ENCODE measurements at places on chromosomes 12 and 14. TPM values are rescaled to one million over a fixed set of nuclear protein-coding genes. Genes with fewer than 3 reads are reported as not detected.

Gene TC2N
- total RNA-seq, result 10.4 TPM

Gene RASSF8
- total RNA-seq, result 0.70 TPM

Gene SVOP
- not detected for total RNA-seq

Gene KRT73
- not detected for total RNA-seq

Gene B3GNT4
- total RNA-seq, result not detected

Gene SLC8A3
- total RNA-seq, result 0.07 TPM

Gene ZDHHC22
- total RNA-seq, result 0.12 TPM

Gene ANAPC7
- total RNA-seq, result 68.8 TPM

Gene KCNK13
- total RNA-seq, result not detected

Gene OR6C3
- not detected for total RNA-seq

Gene CLEC4C
- 0.39 TPM for total RNA-seq

Gene PLEKHH1
- total RNA-seq, result 0.15 TPM

Gene SRRM4
- total RNA-seq, result not detected

Gene ACOT6
- total RNA-seq, result not detected

Gene CCDC196
- total RNA-seq, result not detected

Gene INHBE
- total RNA-seq, result not detected

Gene MYH6
- total RNA-seq, result not detected

Gene POLE
- 62.0 TPM for total RNA-seq

Gene SLC25A47
- total RNA-seq, result not detected

Gene TAS2R50
- total RNA-seq, result 2.0 TPM

Gene FBLN5
- total RNA-seq, result 0.37 TPM

Gene NKX2-1
- total RNA-seq, result not detected

Gene LTBP2
- 0.22 TPM for total RNA-seq

Gene CACNA1C
- total RNA-seq, result 0.10 TPM

Gene CLEC14A
- not detected for total RNA-seq

Gene BDKRB1
- not detected for total RNA-seq

Gene IRAK4
- total RNA-seq, result 52.7 TPM

Gene MLXIP
- 94.5 TPM for total RNA-seq

Gene NAV3
- total RNA-seq, result not detected

Gene GPR137C
- 0.67 TPM for total RNA-seq

Gene ARHGEF40
- total RNA-seq, result 1.7 TPM

Gene GALNT4
- 8.3 TPM for total RNA-seq

Gene KCNH3
- 0.54 TPM for total RNA-seq

Gene PROX2
- total RNA-seq, result not detected

Gene KRT2
- not detected for total RNA-seq

Gene GPRC5D
- total RNA-seq, result 0.92 TPM

Gene PRPH
- total RNA-seq, result not detected

Gene NUAK1
- not detected for total RNA-seq

Gene RNF212B
- not detected for total RNA-seq
